CD4-positive, alpha-beta T cell (primary cell): ENCODE measurements at places on chromosomes 2 and 18.

- no peak for DNase-seq
Observed at GRCh38 chr18:46466234-46467160, 190.5 kb downstream of the LOXHD1 start.

DNA sequence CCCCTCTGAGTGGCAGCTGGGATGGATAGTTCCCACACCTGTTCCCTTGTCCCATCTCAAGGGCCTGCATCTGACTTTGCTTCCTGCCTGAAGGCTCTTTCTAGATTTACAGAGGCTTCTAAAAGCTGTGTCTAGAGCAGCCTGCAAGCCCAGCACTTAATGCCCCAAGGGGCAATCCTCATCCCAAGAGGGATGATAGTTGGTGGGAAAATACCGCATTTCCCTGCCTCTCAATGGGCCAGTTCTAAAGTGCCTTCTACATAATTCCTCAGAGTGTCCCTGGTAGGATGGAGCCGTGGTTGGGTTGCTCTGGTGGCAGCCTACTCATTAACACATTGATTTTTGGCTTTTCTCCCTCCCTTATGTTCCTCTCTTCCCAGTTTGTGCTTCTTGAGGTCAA, 29.5 kb downstream of the LAMA3 start:
- DNase-seq, result no peak

- no peak for DNase-seq
Observed at GRCh38 chr18:53799134-53799533, 425.3 kb downstream of the MBD2 start.

DNA sequence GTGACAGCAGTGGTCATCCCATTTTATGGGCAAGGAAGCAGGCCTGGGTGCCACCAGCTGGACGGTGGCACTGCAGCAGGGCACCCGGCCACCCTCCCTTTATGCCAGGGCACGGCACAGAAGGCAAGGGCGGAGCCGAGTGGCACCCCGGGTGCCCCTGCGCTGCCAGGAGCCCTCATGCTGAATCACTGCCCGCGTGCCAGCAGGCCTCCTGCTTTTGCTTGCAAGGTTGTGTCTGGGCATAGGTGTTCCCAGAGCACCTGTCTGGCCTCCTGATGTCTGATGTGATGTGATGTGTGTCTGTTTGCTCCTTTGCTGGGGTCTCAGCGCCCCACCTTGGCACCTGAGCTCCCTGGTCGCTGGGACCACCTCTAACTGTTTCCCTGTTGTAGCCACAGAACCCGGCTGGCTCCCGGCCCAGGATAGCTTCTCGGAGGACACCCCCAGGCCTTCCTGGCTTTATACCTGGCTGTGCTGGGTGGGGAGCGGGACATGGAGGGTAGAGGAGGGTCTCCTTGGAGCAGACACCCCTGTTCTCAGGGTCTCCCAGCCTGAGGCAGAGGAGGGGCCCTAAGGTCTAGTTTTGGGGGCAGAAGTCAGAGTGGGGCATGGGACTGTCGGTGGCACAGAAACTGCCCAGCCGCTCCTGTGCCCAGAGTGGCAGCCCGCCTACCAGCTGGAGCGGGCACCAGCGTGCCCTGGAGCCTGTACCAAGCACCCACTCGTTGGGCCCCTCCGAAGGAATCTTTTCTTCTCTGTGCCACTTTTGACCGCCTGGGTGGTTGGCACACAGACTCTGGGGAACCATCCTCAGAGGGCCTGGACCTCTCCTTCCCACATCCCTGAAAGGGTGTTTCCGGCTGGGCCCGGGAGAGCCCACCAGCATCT, 3.6 kb downstream of the GPC1 start:
- no peak for DNase-seq

DNA sequence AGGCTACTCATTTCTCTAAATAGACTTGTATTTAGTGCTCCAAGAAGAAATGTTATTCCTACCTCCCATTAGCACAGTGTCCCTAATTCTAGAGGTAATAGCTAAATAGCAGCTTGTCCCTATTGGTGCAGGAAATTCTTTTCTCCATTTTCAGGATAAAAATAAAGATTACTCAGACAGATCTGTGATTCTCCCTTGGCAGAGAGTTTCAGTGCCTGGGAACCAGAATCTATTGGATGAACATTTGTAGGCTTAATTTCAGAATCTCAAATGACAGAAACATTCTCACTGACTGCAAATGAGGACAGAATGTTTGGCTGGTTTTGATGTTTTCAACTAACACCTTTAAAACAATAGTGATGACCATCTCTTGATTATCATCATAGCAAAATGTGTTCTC, 33.3 kb upstream of the LGALSL start:
- DNase-seq, result no peak

GRCh38 chr2:95670167-95670566, 78.4 kb downstream of the TRIM43 start:
- DNase-seq, result no peak
